ENCODE measurements at places on chromosomes 2 and 18.

GRCh38 chr2:3588084-3588483, 6.8 kb upstream of the COLEC11 start:
- no peak for DNase-seq

DNA sequence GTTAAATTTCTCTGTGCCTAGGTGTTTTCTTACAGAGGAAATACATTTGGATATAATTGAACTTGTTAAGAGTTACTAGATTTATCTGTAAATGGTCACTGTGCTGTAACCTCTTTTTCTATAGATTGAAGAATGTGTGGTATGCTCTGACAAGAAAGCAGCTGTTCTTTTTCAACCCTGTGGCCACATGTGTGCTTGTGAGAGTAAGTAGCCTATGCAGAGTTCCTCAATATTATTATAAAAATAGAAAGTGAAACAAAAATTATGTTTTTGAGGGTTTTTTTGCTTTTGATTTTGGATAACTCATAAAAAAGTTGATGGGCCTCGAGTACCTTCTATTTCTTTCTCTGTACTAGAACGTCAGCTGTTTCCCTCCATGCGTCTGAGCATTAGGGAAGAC, 112.4 kb downstream of the MIB1 start:
- no peak for DNase-seq

- DNase-seq = peak; percentile 55
Observed at GRCh38 chr18:58135701-58136331, 91.8 kb downstream of the NEDD4L start.

DNA sequence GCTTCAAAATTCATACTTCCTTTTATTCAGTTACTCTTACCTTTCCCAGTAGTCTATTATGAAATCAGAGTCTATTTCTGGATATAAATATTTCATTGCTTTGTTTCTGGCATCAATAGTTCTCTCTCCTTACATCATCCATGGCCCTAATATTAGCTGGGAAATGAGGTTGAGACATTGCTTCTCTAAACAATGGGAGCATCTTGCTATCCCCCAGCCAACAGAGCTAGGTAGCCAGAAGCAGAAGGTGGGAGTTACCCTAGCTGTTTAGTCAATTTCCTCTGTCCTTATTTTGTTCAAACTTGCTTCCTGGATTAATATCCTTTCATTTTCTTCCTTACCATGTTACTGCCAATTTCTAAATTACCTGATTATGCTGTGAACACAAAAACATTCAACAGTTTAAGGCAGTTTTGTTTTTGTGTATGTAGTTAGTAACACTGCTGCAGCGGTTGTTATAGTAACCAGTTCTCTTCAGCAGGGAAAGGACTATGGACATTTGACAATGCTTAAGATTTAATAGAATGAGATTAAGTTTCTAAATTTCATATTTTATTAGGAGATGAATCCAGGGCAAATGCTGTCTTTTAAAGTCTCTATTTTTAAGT, 160.5 kb upstream of the KCNJ3 start:
- DNase-seq = no peak

DNA sequence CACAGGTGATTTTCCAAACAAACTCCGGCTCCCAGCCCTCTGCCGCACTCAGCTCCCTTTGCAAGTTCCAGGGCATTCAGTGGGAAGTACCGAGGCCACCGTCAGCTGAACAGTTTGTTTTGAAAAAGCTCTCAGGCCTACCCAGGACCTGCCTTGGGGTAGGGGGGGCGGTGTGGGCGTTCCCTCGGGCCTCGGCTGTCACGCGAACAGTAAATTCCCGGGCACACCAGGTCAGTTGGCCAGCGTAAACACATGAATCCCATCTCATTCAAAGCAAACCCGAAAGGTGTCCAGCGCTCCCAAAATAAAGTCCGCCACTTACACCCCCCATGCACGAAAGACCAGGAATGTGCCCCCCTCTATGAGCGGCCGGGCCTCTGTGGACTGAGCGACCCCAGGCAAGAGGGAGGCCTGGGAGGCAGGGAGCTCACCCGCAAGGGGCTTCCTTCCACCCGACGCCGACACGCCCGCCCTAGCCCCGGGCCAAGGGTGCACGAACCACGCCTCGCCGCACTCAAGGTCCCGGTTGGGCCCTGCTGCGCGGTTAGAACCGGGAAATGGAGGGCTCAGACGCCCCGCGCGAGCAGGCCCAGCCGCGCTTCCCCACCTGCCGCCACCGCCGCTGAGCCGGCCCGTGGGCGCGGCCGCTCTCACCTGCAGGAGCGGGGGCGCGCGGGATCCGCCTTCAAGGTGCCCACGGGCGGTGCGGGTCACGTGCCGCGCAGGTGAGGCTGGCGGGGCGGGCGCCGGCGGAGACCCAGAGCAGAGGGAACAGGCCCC, at the start of gene WDSUB1:
WDSUB1 (minus strand) TSS at position 775 of the 780 bp plus-strand sequence. CDS start 3,634 bp downstream, outside the sequence.
- peak; percentile 42 for DNase-seq

GRCh38 chr18:5490753-5491480, 52.9 kb downstream of the EPB41L3 start:
- DNase-seq = no peak

DNA sequence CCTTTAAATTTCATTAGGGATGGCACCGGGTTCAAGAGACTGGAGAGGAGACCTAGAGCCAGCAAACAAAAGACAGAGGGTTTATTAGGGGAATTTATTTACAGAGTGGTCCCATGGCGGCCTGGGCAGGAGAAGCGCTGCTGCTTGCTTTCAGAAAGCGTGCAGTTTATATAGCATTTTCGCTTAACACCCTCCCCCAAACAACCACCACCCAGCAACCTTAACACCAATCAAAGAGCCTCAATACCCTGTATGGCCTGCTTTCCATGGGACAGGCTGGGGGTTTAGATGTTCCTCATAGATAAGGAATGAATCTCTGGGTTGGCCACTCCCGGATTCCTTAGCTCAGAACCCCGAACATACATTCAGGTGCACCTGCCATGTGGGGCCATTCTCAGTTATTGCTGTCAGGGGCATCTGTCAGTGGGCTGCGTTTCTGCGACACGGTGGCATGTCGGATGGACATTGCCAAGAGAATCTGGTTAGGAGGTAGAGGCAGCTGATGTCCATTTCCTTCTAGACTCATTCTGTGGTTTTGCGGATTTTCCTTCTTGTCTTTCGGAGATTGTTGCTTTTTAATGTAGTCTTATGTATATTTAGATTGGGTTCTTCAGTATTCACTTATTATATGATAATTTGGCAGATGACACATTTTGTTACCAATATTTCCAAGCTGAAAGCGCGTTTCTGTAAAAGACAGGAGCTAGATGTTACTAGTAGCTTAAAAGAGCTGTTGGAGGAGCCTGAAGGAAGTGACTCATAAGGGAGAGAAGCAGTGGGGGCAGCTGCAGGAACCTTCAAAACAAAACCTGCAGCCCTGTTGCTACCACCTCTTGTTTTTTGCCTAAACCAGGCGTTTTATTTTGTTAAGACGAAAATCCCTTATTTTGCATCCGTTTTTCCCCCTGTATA, 7.2 kb downstream of the AGAP1 start:
- peak; percentile 59 for DNase-seq

DNA sequence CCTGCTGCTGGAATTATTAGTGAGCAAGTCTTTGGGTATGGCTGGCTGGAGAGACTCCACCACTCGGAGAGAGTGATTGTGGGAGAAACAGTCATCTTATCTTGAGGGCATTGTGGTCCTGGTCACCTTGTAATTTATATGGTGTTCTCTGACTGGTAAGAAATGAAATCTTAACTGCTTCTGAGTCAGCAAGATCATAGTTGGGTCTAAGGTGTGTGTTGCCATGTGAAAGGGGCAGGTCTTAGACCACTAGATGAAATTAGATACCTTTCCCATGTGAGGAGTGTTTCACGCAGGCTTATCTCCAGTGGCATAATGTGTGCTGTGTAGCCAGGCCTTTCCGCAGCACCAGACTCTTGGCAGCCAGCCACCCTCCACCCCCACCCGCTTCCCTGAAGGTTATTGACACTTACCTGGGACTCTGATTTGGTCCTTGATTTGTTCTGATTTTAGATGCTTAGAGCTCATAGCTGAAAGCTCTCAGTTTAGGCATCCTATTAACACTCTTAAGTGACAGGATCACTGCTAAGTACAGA, 7.7 kb downstream of the MAPRE3 start:
- DNase-seq = peak; percentile 18

- DNase-seq = no peak
Observed at GRCh38 chr2:6917761-6918421, 679 bp downstream of the RNF144A start.

DNA sequence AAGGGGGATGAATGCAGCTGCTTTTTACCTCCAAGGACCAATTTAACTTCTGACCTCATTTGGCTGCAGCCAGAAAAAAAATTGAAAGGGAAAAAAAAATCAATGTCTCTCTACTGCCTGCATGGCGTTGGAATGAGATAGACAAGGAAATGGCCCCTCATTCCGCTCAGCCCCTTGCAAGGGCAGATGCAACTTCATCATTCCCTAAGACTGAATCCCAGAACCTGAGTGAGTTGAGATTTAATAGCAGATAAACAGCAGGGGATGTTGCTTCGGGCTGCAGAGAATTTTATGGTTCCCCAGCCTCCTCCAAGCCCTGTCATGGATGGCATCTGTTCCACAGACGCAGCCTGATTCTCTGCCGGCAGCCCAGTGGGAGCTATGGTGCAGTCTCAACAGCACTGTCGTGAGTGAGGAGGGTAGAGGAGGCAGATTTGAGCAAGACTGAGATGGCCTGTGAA, 49.0 kb downstream of the CAPN13 start:
- DNase-seq = no peak

- DNase-seq = no peak
Observed at GRCh38 chr2:42851186-42851585, 58.8 kb upstream of the HAAO start.

DNA sequence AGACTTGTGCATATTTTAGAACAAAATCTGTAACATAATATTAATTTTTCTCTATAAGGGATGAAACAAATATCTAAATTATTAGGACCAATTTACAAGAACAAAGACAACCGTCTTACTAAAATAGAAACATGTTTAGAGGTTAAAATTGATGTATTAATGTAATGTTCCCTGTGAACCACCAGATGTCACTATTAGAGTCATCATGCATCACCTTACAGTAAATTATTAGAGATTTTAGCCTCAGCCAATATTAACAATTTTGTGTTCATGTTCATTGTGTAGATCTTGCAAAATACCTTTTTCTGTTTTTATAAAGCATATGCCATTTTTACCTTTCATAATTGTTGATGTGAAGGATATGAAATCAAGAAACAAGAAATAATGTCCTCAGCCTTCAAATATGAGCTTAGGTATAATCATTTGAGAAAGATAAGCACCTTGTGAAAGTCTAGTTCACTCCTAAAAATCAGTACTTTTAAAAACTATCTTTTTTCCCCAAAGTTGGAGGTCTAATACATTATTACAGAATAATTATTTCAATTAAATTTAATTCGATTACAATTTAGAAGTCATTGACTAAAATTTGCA, 344.3 kb upstream of the KCNH7 start:
- peak; percentile 45 for DNase-seq

DNA sequence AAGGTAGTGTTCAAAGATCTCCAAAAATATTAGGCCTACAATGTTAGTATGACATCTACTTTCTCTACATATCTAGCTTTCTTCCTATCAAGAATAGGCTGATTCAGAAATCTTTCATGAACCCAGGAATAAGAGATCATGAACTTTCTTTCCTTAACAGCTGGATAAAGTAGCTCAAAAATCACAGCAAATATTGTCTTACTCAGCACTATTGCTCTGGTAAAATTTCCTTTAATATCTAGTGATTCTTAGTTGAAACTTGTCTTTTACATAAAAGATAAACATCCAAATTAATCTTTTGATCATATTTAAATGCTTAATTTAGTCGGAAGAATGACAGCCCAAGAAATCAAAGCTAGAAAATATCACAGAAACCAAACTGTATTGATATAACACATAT, 131.9 kb downstream of the NOL4 start:
- DNase-seq = no peak

GRCh38 chr18:2902327-2902726, 55.5 kb downstream of the EMILIN2 start:
- DNase-seq = no peak

DNA sequence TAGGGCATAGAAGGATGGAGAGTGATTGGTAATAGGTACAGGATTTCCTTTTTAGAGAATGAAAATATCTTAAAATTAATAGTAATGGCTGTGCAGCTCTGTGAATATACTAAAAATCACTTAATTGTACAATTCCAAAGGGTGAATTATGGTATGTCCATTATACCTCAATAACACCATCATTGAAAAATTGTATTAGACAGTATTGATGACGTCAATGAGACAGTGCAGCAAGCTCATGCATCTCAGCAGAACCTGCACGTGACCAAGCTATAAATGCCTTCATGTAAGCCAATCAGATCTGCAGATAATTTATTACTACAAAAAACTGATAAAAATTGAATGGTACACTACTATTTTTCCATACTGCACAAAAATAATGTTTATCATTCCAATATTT, 354.4 kb upstream of the CDH19 start:
- no peak for DNase-seq

- DNase-seq = no peak
Observed at GRCh38 chr2:123688231-123688940, 336.7 kb upstream of the CNTNAP5 start.

DNA sequence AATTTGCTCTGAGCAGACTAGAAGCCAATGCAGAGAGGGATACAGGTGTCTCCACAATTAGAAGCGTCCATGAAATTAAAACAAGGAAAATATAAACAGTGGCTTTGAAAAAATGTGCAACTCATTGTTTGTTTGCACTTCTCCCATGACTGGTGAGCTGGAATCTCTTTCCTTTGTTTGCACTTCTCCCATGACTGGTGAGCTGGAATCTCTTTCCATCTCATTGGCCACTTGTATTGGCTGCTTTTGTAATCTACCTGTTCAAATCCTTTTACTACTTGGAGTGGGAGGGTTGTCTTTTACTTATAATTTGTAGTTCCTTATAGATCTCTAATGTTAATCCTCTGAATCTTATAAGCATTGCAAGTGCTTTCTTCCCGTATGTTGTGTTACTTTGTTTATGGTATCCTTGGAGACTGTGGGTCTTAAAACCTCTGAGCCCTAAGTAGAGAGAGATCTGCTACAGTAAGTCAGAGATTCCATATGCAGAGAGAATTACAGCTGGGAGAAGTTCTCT, 94.1 kb downstream of the RTN4 start:
- no peak for DNase-seq

GRCh38 chr2:57539761-57540160, 506.8 kb upstream of the VRK2 start:
- no peak for DNase-seq

DNA sequence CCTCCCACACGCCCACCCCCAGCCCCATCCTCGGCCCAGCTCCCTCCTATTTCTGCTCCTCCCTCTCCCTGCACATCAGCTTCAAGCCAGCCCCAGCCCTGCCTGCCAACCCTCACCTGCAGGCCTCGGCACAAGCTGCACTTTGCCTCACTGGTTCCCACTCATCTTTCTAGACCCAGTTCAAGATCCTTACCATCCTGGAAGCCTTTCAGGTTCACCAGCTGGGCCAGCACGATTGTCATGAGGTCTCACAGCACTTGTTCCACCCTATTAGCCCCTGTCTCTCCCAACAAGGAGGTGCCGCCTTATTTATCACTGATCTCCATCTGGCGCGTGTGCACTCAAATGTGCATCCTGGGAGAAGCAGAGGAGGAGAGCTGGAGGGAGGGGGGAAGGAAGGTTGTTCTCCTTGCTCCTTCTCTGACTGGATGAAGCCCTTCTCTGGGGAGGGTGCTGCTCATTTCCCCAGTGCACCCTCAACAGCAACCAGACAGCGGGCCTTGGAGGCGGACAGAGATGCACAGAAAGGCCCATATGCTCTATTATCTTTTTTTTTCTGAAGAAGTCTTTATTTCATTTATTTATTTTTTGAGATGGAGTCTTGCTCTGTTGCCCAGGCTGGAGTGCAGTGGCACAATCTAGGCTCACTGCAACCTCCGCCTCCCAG, 15.5 kb upstream of the BIN1 start:
- DNase-seq = no peak

- no peak for DNase-seq
Observed at GRCh38 chr2:193776988-193777387, 1582.3 kb upstream of the TMEFF2 start.

Data from kidney glomerular epithelial cell (primary cell).